NCI-H1436 treated with DMSO at 0.1 percent for 48 hours (cell line): ENCODE measurements at places on chromosomes 4 and X.

DNA sequence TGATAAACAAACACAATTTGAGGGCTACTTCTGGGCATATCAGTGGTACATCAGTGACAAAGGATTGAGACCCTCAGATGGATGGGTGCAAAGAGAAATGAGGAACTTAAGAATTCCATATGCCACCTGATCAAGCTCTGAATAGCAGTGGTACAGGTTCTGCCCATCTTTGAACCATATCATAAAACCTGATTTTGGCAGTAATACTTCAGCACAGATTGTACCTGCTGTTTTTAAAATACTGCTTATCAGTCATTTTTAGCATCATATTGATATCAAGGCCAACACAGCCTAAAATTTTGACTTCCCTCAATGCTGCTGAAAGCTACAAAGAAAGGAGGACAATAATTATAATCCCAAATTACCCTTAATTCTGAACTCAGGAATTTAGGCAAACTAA is 41.5 kb downstream of the ANK2 start:
- DNase-seq = no peak

- DNase-seq = no peak
These were observed 101.4 kb downstream of the WWC2 start for GRCh38 chr4:183200453-183200852.

GRCh38 chr4:160233141-160233540 is 1130.3 kb downstream of the RAPGEF2 start:
- no peak for DNase-seq

DNA sequence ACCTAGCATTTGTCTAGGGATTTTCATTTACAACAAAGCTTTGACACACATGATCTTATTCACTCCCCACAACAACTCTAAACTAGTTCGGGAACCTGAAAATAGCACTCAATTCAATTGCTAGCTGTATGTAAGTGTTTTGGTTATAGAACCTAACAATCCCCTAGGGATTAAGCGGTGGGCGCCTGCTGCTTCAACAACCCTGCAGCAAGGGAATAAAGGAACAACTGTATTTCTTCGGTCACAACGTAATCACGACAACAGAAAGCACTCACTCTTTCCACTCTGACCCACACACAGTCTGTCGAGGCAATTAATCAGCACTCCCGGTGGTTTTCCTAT is 674 bp upstream of the DIAPH2 start:
- DNase-seq = no peak

GRCh38 chrX:68084765-68085164 is 348.5 kb downstream of the OPHN1 start:
- DNase-seq = no peak

GRCh38 chr4:22842360-22843018 is 149.8 kb downstream of the GBA3 start:
- DNase-seq = no peak

GRCh38 chrX:11474021-11474420 is 180.8 kb downstream of the AMELX start:
- no peak for DNase-seq

GRCh38 chr4:124144238-124144654 is 568.3 kb downstream of the ANKRD50 start:
- DNase-seq = no peak

GRCh38 chr4:138259271-138259670 is 17.1 kb upstream of the SLC7A11 start:
- DNase-seq = no peak
